ENCODE measurements at places on chromosomes 1 and 21. TPM values are rescaled to one million over a fixed set of nuclear protein-coding genes. Genes with fewer than 3 reads are reported as not detected.

The KDM1A gene
- total RNA-seq: 132 TPM

The S100A7A gene
- total RNA-seq: not detected

The FCRL1 gene
- total RNA-seq: 0.35 TPM

The CLCA4 gene
- total RNA-seq: not detected

The MTARC2 gene
- 4.8 TPM for total RNA-seq

The CELA2B gene
- not detected for total RNA-seq
